ENCODE measurements at places on chromosomes 4 and X. TPM values are rescaled to one million over a fixed set of nuclear protein-coding genes. Genes with fewer than 3 reads are reported as not detected.

The ATP2B3 gene
- 0.05 TPM for total RNA-seq

The HSD17B13 gene
- total RNA-seq = 0.10 TPM

The CYBB gene
- total RNA-seq = not detected

The CD38 gene
- 152 TPM for total RNA-seq

The PROM1 gene
- total RNA-seq = not detected

The SLITRK4 gene
- total RNA-seq = not detected

The WAS gene
- 122 TPM for total RNA-seq

The EMCN gene
- not detected for total RNA-seq

The NMU gene
- total RNA-seq = not detected

The COL25A1 gene
- not detected for total RNA-seq

The HCCS gene
- 30.6 TPM for total RNA-seq

The LONRF3 gene
- total RNA-seq = 0.71 TPM

The LRIT3 gene
- total RNA-seq = not detected

The JADE3 gene
- 1.3 TPM for total RNA-seq

The COQ2 gene
- 22.5 TPM for total RNA-seq

The RIPPLY1 gene
- total RNA-seq = not detected

The GLOD5 gene
- not detected for total RNA-seq

The EDA2R gene
- 3.8 TPM for total RNA-seq

The CHIC2 gene
- total RNA-seq = 19.1 TPM

The SNCA gene
- total RNA-seq = 0.18 TPM

The LRCH2 gene
- not detected for total RNA-seq

The TMPRSS11D gene
- not detected for total RNA-seq

The BRS3 gene
- total RNA-seq = not detected

The FMR1NB gene
- not detected for total RNA-seq

The ARMCX2 gene
- total RNA-seq = 2.9 TPM

The ADGRL3 gene
- not detected for total RNA-seq

The SOD3 gene
- total RNA-seq = not detected

The SCRG1 gene
- not detected for total RNA-seq

The MTNR1A gene
- not detected for total RNA-seq

All from activated T-helper 1 cell treated with anti-CD3 and anti-CD28 coated beads, Interleukin-12 subunit alpha, Interleukin-12 subunit beta, Interleukin-2, Interleukin-4 antibody, amounts not matched to agents 30 ng/mL and 10 ng/mL and 1 ng/mL, durations not matched to agents 14 hours and 24 hours and 36 hours (primary cell).